ENCODE measurements at places on chromosomes 13 and 19.

GRCh38 chr13:91302111-91302510 lies 45.4 kb upstream of the MIR17HG start:
- no peak for DNase-seq

DNA sequence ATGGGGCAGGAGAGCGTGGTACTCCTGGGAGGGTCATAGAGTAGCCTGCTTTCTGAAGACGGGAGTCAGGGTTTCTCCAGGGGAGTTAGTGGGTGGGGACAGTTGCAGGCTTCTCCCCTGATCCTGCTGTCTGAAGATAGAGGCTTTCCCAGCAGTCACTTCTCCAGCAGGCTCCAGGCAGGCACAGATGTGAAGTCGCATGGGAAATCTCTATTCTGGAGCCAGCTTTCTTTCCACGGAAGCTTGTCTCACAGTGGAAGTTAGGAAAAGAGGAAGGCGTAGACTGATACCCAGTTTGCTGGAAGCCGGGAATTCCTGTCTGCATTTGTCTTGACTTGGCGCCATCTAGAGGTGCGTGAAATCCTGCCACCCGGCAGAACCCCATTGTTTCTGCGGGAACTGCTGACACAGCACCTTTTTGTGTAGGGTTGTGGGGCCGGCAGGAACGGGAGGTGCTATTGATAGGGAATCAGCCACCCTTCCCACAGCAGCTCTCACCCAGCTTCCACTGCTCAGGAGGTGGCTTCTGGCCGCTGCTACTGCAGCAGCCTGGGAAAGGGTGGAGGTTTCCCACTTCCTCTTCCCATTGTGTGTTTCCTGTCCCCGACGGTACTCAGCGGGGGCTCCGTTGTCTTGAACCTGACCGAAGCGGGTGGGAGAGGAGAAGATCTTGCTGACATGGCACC lies 28.5 kb upstream of the NPAS1 start:
- peak; percentile 40 for DNase-seq

DNA sequence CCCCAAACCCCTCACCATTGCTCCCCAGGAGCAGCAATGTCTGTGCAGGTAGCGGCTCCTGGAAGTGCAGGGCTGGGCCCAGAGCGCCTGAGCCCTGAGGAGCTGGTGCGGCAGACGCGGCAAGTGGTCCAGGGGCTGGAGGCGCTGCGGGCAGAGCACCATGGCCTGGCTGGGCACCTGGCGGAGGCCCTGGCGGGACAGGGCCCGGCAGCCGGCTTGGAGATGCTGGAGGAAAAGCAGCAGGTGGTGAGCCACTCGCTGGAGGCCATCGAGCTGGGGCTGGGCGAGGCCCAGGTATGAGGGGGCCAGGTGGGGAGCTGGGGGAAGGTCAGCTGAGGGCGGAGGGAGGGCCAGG lies 4.9 kb downstream of the KLC3 start:
- DNase-seq: no peak

- peak; percentile 55 for DNase-seq
Observed at GRCh38 chr19:2613507-2614295, 88.8 kb downstream of the GNG7 start.

DNA sequence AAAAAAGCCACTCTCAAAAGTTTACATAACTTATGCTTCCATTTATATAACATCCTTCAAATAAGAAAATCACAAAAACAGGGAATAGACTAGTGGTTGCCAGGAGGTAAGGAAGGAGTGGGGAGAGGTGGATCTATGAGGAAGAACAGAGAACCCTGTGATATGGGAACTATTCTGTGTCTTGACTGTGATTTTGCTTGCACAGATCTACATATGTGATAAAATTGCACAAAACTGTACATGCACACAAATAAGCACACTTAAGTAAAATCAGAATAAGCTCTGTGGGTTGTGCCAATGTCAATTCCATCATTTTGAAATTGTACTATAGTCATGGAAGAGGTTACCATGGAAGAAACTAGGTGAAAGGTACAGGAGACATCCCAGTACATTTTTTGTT lies 121.6 kb upstream of the SGCG start:
- DNase-seq: no peak

DNA sequence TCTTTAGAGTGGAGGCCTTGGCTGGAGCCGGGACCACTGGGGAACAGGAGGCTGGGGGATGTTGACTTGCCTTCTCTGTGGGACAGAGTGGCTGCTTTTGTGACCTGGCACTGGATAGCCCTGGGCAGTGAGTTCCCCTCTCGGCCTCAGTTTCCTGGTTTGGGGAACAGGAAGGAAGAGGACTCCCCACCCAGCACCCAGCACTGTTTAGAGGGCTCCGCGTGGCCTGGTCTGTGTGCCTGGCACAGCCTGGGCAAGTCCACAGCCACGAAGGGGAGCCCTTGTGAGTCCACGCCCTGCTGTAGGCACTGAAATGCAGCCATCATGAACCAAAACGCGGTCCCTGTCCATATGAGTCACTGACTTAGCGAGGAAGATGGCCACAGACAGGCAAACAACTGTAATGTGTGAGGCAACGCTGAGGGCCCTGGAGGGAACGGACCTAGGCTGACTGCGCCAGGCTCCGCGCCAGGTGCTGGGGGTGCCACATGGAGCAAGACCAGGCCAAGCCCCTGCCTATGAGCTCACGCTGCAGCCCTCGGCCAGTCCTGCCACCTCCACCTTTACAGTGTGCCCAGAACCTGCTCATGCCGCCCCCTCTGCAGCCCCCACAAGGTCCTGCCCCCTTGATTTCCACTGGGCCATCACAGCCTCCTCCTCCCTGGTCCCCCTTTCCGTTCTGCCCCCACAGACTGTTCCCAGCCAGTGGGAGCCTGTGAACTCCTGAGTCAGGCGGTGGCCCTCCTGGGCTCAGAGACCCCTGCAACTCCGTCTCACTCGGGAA lies 35.5 kb downstream of the PAK4 start:
- DNase-seq: no peak
